Pancreas (tissue), 10 donors: ENCODE measurements at places on chromosomes 12 and 14. TPM values are rescaled to one million over a fixed set of nuclear protein-coding genes. Genes with fewer than 3 reads are reported as not detected.

- DNase-seq: no peak
Measured at GRCh38 chr14:90553298-90553920, 156.6 kb downstream of the CALM1 start.

DNA sequence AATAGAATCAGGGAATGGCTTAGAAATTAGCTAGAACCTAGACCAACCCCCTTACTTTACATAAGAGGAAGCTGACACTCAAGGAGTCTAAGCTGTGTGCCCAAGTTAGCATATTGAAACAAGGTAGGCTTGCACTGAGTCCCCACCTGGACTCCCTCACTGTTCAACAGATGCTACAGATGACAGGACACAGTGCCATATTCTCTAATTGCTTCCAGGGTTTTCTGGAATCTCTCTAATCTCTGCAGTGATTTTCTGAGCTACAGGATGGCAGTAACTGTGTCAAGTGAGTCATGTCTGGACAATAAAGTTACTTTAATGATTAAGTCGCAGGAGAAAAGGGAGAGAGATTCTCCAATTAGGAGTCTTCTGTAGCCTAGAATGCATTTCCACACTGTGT lies 35.8 kb downstream of the AKAP6 start:
- DNase-seq: no peak

DNA sequence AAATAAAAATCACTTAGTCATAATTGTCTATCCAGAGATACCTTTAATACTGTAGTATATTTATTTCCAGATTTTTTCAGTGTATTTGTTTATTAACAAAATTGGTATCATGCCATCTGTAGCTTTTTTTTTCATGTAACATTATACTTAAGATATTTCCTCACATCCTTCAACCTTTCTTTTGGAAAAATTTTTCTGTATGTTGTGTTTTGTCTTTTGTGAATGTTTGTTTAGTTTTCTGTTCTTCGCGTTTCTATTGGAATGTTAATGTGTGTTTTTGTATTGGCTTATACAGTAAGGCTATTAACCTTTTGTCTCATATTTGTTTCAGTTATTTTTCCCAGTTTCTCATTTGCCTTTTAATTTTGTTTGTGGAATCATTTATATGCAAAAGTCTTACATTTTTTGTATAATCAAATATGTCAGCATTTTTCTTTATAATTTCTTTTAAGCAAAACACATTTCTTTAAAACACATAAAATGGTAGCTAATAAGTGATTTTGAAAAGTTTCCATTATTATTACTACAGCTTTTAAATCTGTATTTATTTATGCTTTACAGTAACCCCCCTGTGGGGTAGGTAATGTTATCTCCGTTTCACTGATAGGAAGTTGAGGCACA lies 433.7 kb downstream of the RAD51B start:
- no peak for DNase-seq

DNA sequence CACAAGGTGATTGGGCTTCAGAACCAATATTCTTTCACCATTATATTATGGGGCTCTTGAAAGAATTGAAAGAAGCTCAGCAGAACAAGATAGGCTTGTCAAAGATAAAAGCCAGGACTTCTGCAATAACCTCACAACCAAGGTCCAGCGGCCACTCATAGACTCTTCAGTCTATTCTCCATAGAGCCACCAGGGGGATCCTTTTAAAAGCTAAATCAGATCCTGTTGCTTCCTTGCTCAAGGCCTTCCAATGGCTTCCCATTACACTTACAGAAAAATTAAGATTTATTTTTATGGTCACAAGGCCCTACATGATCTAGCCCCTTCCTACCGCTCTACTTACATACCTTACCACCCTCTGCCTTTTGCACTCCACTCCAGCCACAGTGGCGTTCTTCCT lies 169.6 kb downstream of the C12orf42 start:
- DNase-seq: no peak

GRCh38 chr12:64687816-64688215 lies 71.4 kb downstream of the GNS start:
- no peak for DNase-seq

DNA sequence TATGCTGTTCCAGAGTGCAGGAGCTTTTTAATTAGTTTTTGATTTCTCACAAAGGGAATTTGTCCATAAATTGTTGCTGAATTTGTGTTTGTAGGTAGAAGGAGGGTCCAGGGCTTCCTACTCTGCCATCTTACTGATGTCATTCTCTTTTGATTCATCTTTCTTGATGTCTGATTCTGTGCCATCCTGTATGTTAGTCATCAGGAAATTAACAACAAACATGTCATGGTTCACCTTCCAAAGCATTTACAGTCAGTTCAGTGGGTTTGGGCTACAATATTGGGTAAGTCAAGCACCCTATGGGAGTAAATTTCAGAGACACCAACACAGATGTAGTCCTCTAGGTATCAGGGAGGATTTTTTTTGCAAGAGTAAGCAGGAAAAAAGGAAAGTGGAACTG lies 135.2 kb upstream of the SLC38A2 start:
- no peak for DNase-seq

DNA sequence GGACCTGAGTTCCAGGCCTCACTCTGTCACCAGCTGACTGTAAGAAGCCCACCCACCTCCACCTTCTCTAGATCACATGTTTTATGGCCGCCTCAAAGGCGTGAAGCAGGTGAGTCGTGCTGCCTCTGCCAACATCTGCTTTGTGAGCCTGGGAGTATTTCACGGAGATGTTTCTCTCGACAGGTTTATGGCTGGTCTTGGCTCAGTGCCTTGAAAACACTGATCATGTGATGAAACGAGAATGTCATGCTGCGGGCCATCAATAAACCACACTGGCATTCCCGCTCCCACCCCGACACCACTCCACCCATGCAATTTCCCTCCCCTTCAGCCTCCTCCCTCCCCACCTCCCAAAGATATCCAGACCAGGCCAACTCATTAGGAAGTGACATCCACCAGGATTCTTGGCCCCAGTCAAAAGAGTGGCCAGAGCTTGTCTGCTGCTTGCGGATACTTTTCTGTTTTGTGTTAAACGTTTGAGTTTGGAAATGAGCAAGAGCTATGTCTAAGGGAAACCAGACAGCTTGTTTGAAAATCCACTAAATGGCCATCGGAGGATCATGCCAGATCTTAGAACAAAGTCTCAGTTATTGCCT lies 53.8 kb upstream of the NTF3 start:
- DNase-seq: no peak

DNA sequence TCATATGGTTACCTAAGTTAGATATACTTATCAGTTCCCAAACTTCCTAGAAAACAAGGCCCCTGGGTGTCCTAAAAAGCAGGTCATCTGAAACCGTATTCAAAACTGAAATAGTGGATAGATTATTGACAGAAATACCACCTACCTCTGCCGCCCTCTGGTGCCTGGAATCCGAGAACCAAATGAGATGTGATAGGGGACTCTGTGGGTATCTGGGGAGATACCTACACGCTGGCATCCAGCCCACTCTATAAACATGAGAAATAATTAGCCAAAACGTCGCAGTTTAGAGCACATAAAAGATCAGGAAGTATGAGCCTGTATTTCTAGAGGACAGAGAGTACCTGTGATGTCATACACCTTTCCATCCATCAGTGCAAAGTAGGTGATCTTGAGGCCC lies 4.4 kb downstream of the ORMDL2 start:
- no peak for DNase-seq

DNA sequence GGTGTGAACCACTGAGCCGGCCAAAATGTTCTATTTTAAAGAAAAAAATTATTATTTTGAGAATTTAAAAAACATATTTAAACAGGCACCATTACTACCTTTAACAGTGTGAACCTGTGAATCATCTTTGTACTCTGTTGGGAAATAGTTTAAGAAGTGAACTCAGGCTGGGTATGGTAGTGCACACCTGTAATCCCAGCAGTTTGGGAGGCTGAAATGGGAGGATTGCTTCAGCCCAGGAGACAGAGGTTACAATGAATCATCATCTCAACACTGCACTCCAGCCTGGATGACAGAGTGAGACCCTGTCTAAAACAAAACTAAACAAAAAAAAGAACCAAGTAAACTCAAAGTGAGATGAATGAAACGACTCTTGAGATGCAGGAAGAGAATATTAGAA lies 3.1 kb upstream of the WDR89 start:
- no peak for DNase-seq

- no peak for DNase-seq
Measured at GRCh38 chr14:77673193-77673592, 34.6 kb downstream of the ALKBH1 start.

DNA sequence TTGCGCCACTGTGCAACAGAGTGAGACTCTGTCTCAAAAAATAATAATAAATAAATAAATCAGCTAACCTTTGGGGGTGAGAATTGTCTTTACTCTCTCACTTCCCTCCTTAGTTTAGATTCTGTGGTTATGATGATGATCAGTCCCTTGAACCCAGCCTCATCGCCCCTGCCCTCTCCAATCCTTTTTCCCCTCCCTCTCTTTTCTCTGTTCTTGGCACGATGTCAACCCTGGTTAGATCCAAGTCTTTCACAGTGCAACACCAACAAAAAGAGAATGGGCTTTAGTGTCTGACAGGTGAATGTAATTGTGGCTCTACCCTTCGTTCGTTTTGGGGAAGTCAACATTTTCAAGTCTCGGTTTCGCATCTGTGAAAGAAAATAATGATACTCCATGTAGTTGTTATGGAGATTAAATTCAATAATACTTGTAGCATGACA lies 59.0 kb downstream of the NTN4 start:
- no peak for DNase-seq

GRCh38 chr12:53005215-53005985 lies 856 bp upstream of the EIF4B start:
- DNase-seq: peak; percentile 36

- DNase-seq: no peak
Measured at GRCh38 chr14:57632649-57633048, 139.0 kb upstream of the CCDC198 start.

DNA sequence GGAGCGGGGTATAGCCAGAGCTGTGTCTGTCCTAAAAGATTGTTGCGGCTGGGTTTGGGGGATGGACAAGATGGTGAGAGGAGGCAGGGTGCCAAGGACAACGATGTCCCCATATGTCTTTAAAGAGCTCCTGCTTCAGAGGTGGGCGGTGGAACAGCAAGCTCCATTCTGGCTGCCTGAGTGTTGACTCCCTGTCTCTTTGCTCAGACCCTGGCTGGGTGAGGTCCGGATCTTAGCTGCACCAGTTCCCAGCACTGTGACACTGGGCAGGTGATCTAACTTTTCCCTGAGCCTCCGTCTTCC lies 8.3 kb upstream of the WSCD2 start:
- no peak for DNase-seq

DNA sequence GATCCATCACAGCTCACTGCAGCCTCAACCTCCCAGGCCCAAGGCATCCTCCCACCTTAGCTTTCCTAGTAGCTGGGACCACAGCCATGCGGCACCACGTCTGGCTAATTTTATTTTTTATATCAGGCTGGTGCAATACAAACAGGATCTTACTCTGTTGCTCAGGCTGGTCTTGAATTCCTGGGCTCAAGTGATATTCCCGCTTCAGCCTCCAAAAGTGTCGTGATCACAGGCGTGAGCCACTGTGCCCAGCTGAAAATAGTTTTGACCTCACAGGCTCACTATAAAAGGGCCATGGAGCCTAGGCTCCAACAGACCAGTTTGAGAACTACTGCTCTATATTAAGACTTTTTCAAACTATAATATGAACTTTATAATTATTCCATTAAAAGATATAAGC lies 37.3 kb downstream of the SNX6 start:
- DNase-seq: no peak

- DNase-seq: no peak
Measured at GRCh38 chr12:104631867-104632266, 175.1 kb downstream of the CHST11 start.

ACVRL1 gene
- 16.5 TPM for total RNA-seq

TBX5 gene
- total RNA-seq: not detected

ACSM4 gene
- total RNA-seq: not detected

SLC25A21 gene
- total RNA-seq: 0.75 TPM

PAX9 gene
- not detected for total RNA-seq
